ENCODE measurements at places on chromosomes 16 and 17. TPM values are rescaled to one million over a fixed set of nuclear protein-coding genes. Genes with fewer than 3 reads are reported as not detected.

- H3K27ac ChIP-seq: no peak overlapping the region
- H3K27me3 ChIP-seq: no peaks in the 10 kb centered on the region
- peaks cover 30% of the 10 kb centered on the region for H3K4me1 ChIP-seq
Observed at GRCh38 chr17:72730077-72730476, 362.4 kb downstream of the SLC39A11 start.

GRCh38 chr17:48003417-48004151, 32.7 kb downstream of the CDK5RAP3 start:
- H3K4me1 ChIP-seq: peaks cover 7% of the 10 kb centered on the region
- H3K4me3 ChIP-seq: no peak overlapping the region
- H3K27me3 ChIP-seq: peaks cover 21% of the 10 kb centered on the region
- no peaks in the 10 kb centered on the region for H3K36me3 ChIP-seq

DNA sequence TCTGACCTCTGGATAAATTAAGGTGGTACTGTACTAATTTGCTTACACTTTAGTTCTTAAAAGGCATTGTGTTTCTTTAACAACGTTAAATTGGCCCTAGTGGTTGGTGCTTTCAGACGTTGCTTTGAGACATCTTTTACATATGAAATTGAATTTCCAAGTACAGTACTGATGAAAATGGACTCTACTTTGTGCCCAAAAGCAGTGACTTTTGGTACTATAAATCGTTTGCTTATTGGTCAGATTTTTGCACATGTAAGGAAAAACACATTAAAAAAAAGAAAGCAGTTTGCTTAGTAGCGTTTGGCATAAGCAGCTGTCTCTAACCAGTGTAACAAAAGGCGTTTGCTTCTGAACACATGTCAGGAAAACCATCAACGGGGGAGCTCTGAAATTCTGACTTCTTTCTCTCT, 139.6 kb downstream of the CDK5R1 start:
- no peaks in the 10 kb centered on the region for H3K36me3 ChIP-seq
- H3K27ac ChIP-seq: no peak overlapping the region

DNA sequence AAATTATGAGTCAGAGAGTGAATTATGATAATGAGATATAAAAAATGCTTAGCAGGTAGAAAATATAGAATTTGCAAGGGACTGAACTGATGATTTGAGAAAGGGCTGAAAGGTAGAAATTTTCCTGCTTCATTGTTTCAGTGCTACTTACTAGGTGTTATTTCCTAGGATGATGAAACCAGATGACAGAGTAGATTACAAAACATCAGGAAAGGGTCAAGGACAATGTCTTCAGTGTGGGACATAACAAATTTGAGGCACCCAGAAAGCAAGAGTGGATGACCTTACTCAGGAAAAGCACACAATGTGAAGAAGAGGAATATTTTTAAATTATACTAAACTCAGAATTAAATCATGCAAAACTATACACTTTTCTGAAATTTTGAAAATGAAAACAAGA, 102.1 kb downstream of the SHCBP1 start:
- DNase-seq: no peak
- no peak overlapping the region for H3K4me3 ChIP-seq
- H3K27ac ChIP-seq: no peak overlapping the region
- H3K36me3 ChIP-seq: no peaks in the 10 kb centered on the region
- no peaks in the 10 kb centered on the region for H3K4me1 ChIP-seq

DNA sequence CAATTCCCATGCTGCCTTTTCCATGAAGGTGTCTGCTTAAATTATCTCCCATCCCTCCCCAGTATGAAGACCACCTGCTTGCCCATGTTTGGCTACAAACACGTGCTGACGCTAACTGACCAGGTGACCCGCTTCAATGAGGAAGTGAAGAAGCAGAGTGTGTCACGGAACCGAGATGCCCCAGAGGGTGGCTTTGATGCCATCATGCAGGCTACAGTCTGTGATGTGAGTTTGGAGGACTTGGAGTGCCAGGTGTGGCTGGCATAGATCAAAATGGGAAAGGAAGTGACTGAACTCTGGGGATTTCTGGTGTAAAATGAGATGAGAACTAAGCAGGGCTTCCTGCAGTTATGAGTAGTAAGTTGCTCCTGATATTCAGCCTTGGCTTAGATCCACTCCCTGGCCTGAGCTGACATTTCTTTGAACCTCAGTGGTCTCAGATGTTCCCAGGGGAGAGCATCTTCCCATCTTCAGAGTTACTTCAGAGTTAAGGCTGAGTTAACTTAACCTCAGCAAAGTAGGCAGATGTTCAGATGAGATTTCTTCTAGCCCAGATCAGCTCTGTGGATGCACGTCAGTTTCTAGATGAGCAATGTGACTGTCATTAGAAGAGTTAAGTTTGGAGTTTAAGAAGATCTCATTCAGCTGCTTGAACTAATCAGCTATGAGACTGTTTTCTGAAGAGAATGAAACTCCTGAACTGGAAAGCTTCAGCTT, 32.7 kb downstream of the ITGB3 start:
- H3K4me3 ChIP-seq: no peak overlapping the region
- no peak overlapping the region for H3K27ac ChIP-seq
- no peaks in the 10 kb centered on the region for H3K4me1 ChIP-seq
- DNase-seq: no peak
- no peaks in the 10 kb centered on the region for H3K36me3 ChIP-seq

- DNase-seq: no peak
- H3K27me3 ChIP-seq: no peaks in the 10 kb centered on the region
- no peak overlapping the region for H3K27ac ChIP-seq
- no peak overlapping the region for H3K4me3 ChIP-seq
Observed at GRCh38 chr17:53046781-53047180, 775.9 kb upstream of the KIF2B start.

GRCh38 chr17:43702637-43703036, 40.9 kb upstream of the MEOX1 start:
- peaks cover 18% of the 10 kb centered on the region for H3K27me3 ChIP-seq
- H3K27ac ChIP-seq: no peak overlapping the region
- H3K4me3 ChIP-seq: no peak overlapping the region

DNA sequence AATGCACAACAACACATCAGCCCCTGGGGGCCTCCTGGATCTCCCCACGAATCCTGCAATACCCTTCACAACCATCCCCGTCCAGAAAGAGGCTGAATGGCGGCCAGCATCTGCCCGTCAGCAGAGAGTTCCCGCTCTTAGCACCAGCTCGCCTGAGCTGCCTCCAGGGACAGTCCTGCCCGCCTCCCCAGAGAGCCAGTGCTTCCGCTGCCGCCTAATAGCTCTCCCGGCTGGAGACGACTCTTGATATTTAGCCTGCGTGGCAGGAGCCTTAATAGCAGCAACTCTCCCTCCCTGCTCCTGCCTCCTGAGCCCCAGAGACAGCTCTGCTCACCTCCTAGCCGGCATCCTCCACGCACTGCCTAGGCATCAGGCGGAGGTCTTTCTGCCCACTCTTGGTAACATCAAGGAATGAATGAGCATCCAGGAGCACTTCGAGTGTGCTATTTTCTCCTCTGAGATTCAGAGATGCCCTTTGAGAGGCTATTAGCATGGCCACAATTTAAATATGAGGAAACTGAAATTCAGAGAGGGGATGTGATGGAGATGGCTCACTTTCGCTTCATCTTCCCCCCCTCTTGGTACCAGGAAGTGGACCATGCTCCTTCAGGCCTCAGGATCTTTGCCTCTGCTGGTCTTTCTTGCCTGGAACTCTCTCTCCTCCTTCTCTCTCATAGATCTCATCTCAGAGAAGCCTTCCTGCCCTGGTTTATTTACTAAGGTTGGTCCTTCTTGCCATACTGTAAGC, 67.9 kb downstream of the RAI1 start:
- no peaks in the 10 kb centered on the region for H3K27me3 ChIP-seq
- peaks cover 52% of the 10 kb centered on the region for H3K4me1 ChIP-seq
- no peaks in the 10 kb centered on the region for H3K36me3 ChIP-seq
- H3K4me3 ChIP-seq: no peak overlapping the region
- DNase-seq: no peak

GRCh38 chr17:39115135-39115534, 36.3 kb downstream of the PLXDC1 start:
- H3K27ac ChIP-seq: no peak overlapping the region
- H3K4me3 ChIP-seq: no peak overlapping the region
- H3K36me3 ChIP-seq: no peaks in the 10 kb centered on the region
- no peaks in the 10 kb centered on the region for H3K27me3 ChIP-seq
- no peak for DNase-seq
- H3K4me1 ChIP-seq: peaks cover 4% of the 10 kb centered on the region

GRCh38 chr17:28925912-28926365, 23.1 kb upstream of the DHRS13 start:
- peaks cover 82% of the 10 kb centered on the region for H3K36me3 ChIP-seq
- H3K4me3 ChIP-seq: peak overlapping the region; percentile 36
- DNase-seq: peak; percentile 51
- H3K4me1 ChIP-seq: peaks cover 59% of the 10 kb centered on the region
- H3K27ac ChIP-seq: peak overlapping the region; percentile 88

- no peak for DNase-seq
- no peak overlapping the region for H3K4me3 ChIP-seq
- H3K27me3 ChIP-seq: peaks cover 39% of the 10 kb centered on the region
- H3K27ac ChIP-seq: no peak overlapping the region
- peaks cover 9% of the 10 kb centered on the region for H3K4me1 ChIP-seq
- H3K36me3 ChIP-seq: no peaks in the 10 kb centered on the region
Observed at GRCh38 chr16:26772503-26772902, 294.2 kb upstream of the C16orf82 start.

Gene OSGIN1
- 1.0 TPM for total RNA-seq

Gene DYNLRB2
- not detected for total RNA-seq

Gene TXNL4B
- 24.6 TPM for total RNA-seq

Gene AIPL1
- total RNA-seq: not detected

Gene SEPTIN1
- total RNA-seq: 155 TPM

Gene MPP3
- total RNA-seq: 0.41 TPM

All from activated CD4-positive, alpha-beta T cell treated with anti-CD3 and anti-CD28 coated beads for 36 hours (primary cell).